Aorta (tissue), 5 donors: ENCODE measurements at places on chromosomes 12 and 14. TPM values are rescaled to one million over a fixed set of nuclear protein-coding genes. Genes with fewer than 3 reads are reported as not detected.

- H3K4me1 ChIP-seq = no peaks in the 10 kb centered on the region
- no peaks in the 10 kb centered on the region for H3K36me3 ChIP-seq
- DNase-seq = no peak
- H3K4me3 ChIP-seq = no peak overlapping the region
Measured at GRCh38 chr12:68118096-68118755, 41.3 kb downstream of the IFNG start.

DNA sequence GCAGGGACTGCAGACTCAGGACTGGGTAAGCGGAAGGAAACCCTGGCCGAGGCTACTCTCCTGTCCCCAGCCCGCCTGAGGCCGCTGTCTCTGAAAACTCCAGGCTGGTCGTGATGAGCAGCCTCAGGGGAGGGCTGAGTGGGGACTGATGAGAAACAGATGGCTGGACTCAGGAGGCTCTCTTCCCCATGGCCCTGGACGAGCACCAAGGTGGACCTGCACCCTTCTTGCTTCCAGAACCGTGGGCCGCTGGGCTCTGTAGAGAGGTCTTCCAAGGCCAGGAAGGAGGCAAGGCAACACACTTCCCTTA lies 1.1 kb downstream of the TEX22 start:
- DNase-seq = no peak
- no peaks in the 10 kb centered on the region for H3K4me1 ChIP-seq
- no peaks in the 10 kb centered on the region for H3K27me3 ChIP-seq
- H3K27ac ChIP-seq = no peak overlapping the region

The SLC24A4 gene
- total RNA-seq = 1.0 TPM

DNA sequence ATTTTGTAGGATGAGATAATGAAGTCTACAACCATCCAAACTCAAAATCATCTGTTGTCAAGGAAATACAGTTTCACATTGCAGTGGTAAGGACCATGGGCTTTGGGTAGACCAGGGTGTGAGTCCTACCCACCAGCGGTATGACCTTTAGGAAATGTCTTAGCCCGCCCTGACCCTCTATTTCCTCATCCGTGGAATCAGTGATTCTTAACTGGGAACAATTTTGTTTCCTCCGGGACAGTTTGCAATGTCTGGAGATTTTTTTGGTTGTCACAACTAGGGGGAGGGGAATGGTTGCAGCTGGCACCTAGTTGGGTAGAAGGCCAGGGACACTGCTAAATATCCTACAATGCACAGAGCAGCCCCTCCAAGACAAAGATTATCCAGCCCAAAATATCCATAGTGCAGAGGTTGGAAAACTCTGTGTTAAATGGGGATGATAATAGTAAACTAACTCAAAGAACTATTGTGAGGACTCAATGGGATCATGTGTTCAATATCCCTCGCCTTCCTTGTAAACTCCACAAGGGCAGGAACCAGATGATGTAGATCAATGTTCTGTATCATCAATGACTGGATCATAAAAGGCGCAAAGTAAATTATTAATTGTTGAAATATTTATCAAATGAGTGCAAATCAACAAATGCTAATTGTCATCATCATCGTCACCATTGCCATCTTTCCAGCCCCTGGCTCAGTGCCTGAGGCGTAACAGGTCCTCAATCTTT lies 15.7 kb upstream of the IFT81 start:
- no peaks in the 10 kb centered on the region for H3K36me3 ChIP-seq
- no peak for DNase-seq
- no peak overlapping the region for H3K4me3 ChIP-seq
- H3K4me1 ChIP-seq = no peaks in the 10 kb centered on the region

GRCh38 chr14:64187331-64187730 lies 106.8 kb downstream of the ESR2 start:
- no peak overlapping the region for H3K27ac ChIP-seq
- H3K4me3 ChIP-seq = no peak overlapping the region
- H3K27me3 ChIP-seq = no peaks in the 10 kb centered on the region
- no peaks in the 10 kb centered on the region for H3K4me1 ChIP-seq
- H3K36me3 ChIP-seq = peaks cover 4% of the 10 kb centered on the region
- no peak for DNase-seq
